ENCODE measurements at places on chromosomes 1 and 21.

GRCh38 chr1:91889717-91890459, 3.9 kb upstream of the TGFBR3 start:
- DNase-seq = no peak

DNA sequence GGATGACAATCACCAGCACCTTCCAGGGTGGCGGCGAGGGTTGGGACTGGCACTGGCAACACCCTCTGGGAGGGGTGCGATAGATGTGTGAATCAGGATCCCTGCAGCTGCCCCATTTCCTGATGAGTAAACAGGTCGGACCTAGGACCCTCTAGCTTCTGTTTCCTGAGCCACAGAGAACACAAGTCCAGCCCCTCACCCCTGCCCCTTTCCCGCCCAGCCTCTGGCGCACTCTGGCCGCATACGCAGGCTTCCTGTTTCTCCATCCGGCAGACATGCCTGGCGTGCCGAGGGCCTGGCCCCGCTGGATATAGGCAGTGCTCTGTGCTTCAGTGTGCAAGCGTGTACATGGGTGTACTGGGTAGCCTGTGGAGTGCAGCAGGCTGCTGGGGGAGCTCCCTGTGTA, 4.6 kb downstream of the PEAR1 start:
- no peak for DNase-seq

DNA sequence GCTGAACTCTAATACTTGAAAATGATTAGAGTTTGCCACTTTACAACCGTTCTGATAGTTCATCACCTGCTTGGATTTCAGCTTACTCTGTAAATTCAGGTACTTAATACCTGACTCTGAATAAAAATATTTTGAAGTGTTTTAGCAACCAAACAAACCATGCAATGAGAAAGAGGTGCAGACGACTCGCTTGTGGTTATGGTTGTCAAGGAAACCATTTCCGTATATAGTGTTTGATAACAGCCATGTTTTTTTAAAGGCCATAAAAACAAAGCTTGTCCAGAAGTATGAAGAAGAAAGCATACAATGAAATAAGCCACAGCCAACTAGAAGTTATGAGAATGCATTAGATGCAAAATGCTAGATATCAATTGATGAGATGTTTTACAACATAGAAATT, 167.2 kb upstream of the HMCN1 start:
- DNase-seq = peak; percentile 22

DNA sequence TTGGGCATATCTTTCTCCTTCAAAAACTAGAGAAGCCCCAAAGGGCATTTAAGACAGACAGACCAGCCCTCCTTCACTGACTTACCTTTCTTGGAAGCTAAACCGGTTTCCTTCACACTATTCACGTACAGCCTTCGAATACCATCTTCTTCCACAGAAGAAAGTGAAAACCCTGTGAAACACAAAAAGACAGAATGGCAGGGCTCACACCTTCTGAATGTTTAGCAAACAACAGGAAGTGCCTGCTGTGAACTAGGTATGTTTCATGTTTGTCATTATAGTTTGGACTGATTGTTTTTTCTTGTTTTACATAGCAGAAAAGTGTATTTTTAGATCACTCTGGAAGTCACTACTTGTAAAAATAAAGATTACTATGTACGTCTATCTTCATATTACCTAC, 148.6 kb upstream of the KRTAP19-8 start:
- DNase-seq = no peak

DNA sequence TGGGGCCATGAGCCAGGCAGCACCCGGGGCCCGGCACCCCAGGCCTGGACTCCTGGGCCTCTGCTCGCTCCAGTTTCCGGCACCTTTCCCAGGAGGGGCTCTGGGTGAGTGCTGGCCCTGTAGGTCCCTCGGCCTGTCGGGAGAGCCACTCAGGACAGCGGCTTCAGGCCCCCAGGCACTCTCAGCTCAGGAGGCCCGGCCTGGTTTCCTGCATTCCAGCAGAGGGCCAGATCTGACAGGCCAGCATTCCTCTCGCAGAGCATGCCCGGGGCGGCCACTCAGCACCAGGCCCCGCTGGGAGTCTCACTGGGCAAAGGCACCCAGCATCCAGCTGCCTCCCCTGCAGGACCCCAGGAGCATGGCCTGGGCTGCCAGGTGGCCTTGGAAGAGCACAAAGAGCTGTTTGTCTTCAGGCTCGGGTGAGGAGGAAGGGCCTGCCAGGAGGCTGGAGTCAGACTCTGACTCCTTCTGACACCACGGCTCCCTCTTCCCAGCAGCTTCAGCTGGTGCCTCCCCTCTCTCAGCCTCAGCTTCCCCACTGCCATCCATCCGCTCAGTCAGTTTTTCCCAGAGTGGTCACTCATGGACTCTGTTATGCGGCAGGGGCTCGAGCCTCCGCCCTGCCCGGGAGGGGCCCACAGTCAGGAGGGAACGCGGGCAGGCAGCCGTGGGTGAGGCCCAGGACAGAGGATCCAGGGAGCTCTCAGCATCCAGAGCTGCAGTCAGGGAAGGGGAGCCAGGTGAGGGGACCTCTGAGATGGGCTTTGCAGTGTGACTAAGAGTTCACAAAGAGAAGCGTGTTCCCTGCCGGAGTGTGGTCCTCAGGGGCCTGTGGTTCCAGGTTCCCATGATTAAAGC, 51.7 kb downstream of the WNT9A start:
- DNase-seq = no peak

DNA sequence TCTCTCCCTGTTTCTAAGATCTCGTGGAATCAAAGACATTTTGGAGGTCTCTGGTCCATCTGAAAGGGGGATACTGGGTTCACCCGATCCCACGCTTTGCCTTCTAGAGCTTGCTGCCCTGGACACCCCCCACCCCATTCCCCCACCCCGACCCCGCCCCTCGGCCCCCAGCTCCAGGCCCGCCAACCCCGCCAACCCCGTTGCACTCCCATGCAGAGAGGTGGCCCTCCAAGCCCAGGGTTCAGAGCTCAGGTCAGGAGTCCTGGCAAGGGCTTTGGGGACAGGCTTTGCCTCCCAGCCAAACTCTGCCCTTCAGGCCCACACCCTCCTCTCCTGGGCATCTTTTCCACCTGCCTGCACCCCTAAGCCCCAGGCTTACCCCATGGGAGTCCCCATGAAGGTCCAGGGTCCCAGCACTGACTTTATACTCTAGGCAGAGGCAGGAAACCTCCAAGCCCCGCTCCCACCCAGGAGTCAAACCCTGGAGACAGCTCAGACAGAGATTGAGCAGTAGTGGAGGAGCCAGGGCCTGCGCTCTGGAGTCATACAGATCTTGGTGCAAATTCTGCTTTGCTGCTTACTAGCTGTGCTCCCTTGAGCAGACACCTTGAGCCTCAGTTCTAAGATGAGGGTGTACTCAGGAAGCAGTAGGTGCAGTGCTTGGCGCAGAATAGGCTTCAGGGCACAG, 155.9 kb downstream of the FOXD2 start:
- DNase-seq = no peak

- no peak for DNase-seq
These were observed 455.8 kb upstream of the PRMT6 start for GRCh38 chr1:106600626-106601025.

GRCh38 chr1:198088360-198089071, 68.3 kb upstream of the NEK7 start:
- peak; percentile 15 for DNase-seq

GRCh38 chr21:42238185-42238934, 19.4 kb downstream of the ABCG1 start:
- no peak for DNase-seq

DNA sequence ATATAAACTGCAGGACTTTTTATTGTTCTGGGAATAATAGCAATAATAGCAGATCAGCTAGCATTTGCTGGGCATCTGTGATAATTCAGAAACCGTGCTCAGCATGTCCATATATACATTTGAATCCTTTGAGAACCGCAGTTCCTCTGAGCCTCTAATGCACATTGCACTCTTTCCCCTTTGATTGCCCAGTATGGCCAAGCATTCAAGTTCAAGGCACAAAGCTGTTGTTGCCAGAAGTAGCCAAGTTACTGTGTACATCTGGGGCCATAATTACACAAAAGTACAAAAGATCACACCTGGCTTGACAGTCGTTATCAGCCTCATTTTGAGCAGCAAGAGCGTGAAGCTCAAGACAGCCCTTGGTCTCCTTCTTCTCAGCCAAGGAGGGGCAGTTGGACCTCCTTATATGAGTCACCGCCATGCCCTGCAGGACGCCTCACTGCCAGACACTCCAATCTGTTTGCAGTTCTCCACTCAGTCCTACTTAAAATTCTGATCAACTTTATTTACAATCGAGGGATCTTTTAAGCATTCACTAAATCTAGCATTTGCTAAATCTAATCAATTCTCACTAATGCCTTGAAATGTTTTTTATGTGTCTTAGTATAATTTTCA, 216.0 kb downstream of the SLC35F3 start:
- no peak for DNase-seq

- DNase-seq = no peak
These were observed 698.6 kb downstream of the LTN1 start for GRCh38 chr21:28294051-28294450.

DNA sequence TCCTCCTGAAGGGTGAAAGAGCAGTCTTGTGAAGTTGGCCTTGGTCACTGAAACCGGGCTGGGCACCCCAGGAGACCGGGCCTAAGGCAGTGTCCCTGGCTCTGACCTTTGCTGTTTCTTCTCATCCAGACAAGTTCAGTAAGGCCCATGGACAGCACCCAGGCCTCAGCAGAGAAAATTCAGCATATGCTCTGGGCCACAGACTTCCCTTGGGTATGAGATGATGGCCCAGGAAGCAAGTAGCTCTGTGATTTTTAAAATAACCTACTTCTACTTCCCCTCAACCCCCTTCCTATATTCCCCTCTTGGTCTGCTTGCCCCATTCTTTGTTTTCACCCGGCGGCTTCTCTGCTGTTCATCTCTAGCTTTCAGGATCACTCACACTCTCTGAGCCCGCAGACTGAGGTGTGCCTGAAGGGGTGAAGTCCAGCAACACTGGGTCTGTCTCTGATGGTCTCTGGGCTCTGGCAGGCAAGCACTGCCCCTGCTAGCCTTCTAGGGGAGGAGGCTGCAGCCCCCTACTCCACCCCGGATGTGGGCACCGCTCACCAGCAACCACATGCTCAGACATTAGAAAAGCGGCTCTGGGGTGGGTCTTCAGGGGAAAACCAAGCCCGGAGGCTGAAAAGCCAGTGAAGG, 2.9 kb upstream of the GPR25 start:
- no peak for DNase-seq

DNA sequence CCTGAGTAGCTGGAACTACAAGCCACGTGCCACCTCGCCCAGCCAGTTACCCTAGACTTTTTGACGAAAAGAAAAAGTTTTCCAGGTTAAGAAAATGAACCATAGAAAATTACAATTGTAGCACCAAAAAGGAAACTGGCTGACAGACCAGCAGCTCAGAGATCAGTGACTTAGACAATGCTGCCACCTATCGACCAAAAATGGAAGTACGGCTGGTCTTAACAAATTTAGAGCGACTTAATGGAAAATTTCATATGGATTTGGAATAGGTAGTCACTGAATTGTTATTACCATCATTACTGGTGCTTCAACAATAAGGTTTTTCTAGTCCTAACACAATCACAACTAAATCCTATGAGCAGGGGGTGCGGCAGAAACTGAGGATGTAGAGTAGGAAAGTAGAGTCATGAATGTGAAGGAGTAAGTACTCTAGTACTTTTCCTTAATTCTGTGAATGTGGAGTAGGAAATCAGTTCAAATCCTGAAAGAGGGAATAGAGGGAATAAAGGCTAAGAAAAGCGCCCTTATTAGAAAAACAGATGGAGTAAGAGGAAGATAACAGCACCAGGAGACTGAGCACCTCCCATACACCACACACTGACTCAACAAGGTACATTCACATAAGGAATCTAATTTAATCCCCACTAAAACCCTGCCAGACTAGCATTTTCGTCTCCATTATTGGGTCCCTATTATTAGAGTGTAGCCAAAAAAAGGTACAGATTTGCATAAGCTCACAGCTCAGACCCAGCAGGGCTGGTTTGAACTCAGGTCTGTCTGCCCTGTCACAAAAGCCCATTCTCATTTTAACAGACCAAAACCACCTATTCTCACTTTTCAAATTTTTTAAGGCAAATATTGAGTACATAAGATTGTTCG, 37.9 kb upstream of the MGST3 start:
- DNase-seq = peak; percentile 61

DNA sequence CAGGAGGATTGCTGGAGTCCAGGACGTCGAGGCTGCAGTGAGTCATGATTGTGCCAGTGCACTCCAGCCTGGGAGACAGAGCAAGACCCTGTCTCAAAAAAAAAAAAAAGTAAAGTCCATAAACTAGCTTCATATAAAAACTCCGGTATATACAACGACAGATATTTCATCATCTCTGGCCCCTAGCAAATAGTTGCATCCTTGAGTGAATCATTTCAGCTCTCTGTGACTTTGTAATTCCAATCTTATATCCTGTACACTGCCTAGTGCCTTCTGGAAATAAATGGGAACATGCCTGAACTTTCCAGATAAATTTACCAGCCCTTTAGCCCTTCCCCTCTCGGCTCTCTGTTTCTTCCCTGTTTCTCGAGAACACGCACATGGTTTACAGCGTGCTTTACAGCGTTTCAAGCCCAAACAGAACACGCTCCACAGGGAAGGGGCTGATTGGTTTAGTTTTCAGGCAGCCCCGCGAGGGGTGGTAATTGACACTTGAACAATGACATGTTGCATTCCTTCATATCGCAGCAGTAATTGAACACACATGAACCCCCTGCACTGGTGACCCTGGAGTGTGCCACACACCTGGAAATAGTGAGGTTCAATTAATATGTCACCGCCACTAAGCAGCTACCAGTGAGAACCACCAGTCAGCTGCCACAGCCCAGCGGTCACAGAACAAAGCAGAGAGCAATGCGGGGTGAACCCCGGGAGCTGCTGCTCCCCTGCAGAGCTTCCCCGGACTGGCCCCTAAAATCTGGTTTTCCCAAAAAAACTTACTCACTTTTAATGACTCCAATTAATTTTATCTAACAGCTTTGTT, 35.7 kb upstream of the SIM2 start:
- DNase-seq = no peak

DNA sequence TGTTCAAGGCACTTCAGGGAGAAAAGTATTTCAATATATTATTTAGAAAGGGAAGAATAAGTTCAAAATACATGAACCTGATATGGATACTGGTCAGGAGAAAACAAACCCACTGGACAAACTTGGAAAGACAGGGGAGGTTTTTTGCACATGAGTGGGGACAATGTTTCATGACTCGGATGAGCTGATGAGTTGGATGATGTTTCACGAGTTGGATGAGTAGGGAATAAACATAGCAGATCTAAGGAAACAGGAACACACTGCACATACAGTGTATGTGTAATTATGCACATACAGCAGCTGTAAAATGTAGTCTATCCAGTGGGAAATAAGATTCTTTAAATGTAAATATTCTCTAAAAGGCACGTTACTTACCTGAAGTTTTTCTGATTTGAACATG, 682.9 kb upstream of the ADAMTS5 start:
- no peak for DNase-seq

- DNase-seq = no peak
These were observed 4.6 kb upstream of the ID3 start for GRCh38 chr1:23563755-23564374.

GRCh38 chr1:21242846-21243245, 47.4 kb downstream of the ECE1 start:
- no peak for DNase-seq

GRCh38 chr1:117592155-117592554, 13.7 kb upstream of the TENT5C start:
- no peak for DNase-seq

- no peak for DNase-seq
These were observed 137.7 kb upstream of the SMYD2 start for GRCh38 chr1:214143006-214143992.

GRCh38 chr1:76868916-76869315, 1.6 kb downstream of the ST6GALNAC5 start:
- no peak for DNase-seq

All from stimulated activated CD4-positive, alpha-beta T cell treated with anti-CD3 and anti-CD28 coated beads, Interleukin-2, amount 100 ng/mL, for 4 hours (primary cell).